ENCODE measurements at places on chromosomes 4 and X.

GRCh38 chr4:137538526-137538925 is 6.2 kb upstream of the PCDH18 start:
- DNase-seq: no peak

- DNase-seq: no peak
Observed at GRCh38 chrX:67564475-67564874, 20.7 kb downstream of the AR start.

DNA sequence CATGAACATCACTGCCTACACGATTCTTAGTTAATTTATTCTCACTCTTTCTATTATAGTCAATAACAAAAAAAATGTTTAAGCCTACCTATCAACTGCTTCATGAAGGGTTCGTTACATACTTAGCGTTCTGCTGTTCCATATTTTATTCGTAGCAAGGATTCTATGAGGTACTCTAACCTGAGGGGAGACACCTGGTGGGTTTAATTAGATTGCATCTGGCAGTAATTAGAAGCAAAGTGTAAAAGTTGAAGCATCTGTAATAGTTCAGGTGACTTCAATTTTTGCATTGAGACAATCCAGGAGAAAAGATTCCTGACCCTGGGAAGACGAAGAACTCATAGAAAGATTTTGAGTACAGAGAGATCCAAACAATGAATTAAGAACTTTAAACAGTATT is 1655.8 kb upstream of the TENM3 start:
- no peak for DNase-seq

DNA sequence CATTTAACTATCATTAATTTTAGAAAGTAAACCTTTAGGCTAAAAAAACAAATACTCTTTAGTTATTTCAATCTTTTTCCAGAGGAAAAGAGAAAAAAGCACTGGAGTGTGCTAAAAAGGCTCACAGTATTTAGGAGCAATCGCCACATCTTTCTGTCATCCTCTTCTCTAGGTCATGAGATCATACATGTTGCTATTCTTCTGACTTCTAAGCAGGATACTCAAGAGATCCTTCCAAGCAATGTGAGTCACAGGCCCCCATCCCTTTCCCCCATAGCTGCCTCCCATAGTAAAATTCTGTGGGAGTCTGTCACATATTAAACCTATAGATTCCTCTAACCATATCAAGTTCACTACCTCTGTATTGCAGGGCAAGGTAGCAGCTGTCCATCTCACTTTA is 7.7 kb downstream of the EDNRA start:
- DNase-seq: no peak

GRCh38 chrX:110286106-110286505 is 31.8 kb downstream of the AMMECR1 start:
- DNase-seq: no peak

DNA sequence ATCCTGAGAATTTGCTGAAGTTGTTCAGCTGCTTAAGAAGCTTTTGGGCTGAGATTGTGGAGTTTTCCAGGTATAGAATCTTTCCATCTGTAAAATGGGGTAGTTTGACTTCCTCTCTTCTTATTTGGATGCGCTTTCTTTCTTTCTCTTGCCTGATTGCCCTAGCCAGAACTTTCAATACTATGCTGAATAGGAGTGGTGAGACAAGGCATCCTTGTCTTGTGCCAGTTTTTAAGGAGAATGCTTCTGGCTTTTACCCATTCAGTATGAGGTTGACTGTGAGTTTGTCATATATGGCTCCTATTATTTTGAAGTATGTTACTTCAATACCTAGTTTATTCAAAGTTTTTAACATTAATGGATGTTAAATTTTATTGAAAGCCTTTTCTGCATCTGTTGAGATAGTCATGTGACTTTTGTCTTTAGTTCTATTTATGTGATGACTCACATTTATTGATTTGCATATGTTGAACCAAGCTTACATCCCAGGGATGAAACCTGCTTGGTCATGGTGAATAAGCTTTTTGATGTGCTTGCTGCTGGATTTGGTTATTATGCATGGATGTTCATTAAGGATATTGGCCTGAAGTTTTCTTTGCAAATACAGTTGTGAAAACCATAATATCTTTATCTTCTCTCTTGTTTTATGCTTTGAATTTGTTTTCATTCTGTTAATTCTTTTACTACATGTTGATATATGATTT is 573.8 kb upstream of the NDST4 start:
- DNase-seq: no peak

DNA sequence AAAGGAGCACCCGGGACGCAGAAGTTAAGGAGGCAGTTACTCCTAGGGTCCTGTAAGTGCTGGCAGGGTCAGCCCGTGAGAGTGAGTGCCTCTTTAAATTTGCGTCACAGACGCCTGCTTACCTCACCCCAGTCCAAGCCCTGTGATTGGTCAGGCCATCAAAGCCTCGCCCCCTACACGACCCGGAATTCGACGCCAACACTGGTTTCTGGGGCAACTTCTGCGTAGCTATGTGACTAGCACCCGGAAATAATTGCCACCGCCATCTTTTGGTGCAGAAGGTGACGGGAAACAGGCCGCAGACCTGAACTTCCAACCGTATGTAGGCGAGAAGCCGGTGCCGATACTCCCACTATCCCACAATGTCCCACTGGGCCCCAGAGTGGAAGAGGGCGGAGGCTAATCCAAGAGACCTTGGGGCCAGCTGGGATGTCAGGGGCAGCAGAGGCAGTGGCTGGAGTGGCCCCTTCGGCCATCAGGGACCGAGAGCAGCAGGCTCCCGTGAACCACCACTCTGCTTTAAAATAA is at the start of gene DDX53:
TSS of gene DDX53 (plus strand) at position 265 of the 528 bp plus-strand sequence. CDS start at position 363, 98 bp downstream.
- DNase-seq: no peak

- DNase-seq: no peak
Observed at GRCh38 chrX:16601885-16602284, 48.1 kb upstream of the S100G start.

GRCh38 chrX:13816643-13817627 is at the start of gene GPM6B:
TSS of gene GPM6B (minus strand) at chrX:13817093. CDS start at chrX:13816904, 189 bp downstream.
- DNase-seq: no peak

- no peak for DNase-seq
Observed at GRCh38 chr4:113979905-113980615, 613 bp upstream of the ARSJ start.

- DNase-seq: no peak
Observed at GRCh38 chr4:103498161-103499070, 221.4 kb downstream of the TACR3 start.

All from KBM-7 (cell line).